Left forelimb (tissue), 1 donor: ENCODE measurements at places on chromosomes 2 and 18.

DNA sequence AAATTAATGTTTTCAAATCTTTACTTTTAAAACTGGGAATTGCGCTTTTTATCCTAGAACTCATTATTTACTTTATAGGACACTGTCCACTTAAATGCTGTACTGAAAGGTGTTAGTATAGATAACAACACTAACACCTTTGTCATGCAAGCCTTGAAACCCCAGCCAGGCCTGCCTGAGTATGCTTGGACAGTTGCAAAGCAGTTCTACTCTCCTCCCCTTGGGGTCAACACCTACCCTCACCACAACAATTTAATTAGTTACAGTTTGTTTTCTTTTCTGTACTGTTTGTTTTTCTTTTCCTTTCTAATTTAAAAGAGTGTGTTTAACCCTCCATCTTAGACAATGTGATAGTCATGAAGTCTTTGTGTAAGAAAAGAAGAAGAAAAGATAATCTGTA, 18.9 kb upstream of the FAM98A start:
- no peak for DNase-seq

DNA sequence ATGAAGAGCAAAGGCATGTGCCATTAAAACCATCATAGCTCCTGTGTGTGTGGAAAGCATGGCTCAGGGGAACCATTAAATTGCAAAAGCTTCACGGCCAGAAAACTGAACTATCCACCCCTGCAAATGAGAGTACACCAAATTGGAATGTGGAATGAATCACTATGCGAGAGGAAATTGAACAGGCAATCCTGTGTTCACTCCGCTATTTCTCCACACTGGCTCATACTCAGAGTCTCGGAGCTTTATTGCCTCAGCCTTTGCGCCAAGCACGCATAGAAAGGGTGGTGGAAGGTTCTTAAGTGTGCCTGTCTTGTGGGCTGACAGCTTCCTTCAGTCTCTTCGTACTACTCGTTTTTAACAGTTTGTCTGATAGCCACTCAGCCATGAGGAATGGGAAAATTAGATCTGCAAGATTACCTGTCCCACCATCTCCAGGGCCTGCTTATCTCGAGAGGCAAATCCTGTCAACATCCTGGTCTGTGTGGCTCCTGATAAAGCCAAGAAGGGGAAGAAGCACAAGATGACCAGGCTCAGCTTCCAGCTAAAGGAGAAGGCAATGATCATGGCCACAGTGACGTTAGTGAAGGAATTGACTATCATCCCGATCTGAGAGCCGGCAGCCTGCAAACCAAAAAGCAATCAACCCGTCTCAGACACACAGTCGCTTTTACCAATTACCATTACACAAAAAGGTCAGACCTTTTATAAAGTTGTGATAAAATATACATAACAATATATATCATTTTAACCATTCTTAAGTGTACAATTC, 34.9 kb downstream of the G6PC2 start:
- DNase-seq, result no peak

DNA sequence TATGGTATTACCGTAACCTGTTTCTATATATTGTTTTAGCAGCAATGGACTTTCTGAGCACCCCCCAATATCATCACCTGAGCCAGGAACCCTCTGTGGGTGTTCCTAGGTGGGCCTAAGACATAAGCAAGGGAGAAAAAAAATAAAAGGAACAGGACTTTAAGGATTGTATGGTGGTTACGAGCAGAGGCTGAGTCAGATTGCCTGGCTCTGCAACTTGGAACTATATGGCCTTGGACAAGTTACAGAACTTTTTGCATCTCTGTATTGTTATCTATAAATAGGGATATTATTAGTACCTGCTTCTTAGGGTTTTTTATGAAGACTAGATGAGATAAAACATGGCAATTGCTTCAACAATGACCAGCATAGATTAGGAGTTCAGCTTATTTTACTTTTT, 34.9 kb downstream of the MFSD6 start:
- DNase-seq, result no peak

- DNase-seq, result no peak
Observed at GRCh38 chr2:212626371-212626918, 87.8 kb upstream of the ERBB4 start.

GRCh38 chr2:237870126-237870525, 10.7 kb downstream of the RAMP1 start:
- DNase-seq, result no peak

DNA sequence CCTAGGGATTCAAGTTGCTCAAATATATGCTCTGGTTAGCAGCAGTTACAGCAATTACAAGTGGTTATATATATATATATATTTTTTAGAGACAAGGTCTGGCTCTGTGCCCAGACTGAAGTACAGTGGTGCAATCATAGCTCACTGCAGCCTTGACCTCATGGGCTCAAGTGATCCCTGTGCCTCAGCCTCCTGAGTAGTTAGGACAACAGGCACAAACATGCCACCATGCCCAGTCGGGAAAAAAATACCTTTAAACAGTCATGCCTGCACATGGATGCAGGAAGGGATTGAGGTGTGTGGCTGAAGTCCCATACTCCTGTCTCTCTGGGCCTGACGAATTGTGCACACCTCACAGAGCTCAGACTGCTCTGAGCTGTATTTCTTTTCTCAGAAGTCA, 19.6 kb upstream of the DNAH7 start:
- no peak for DNase-seq

DNA sequence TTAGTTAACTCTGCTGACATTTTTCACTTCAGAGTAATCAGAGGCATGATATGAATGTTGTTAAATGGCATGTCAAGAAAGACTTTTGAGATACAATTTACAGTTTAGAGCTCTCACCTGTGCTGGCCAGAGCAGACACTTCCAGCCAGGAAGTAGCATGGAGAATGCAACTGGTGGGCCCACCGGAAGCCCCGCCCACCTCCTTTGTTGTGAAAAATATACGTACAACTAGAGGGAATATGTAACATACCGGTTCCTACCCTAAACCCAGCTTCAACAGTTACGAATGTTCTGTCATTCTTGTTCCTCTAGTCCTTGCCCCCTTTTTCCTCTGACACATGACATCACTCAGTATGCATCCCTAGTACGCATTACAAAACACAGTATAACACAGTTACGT, 70.2 kb upstream of the ITM2C start:
- DNase-seq, result no peak

DNA sequence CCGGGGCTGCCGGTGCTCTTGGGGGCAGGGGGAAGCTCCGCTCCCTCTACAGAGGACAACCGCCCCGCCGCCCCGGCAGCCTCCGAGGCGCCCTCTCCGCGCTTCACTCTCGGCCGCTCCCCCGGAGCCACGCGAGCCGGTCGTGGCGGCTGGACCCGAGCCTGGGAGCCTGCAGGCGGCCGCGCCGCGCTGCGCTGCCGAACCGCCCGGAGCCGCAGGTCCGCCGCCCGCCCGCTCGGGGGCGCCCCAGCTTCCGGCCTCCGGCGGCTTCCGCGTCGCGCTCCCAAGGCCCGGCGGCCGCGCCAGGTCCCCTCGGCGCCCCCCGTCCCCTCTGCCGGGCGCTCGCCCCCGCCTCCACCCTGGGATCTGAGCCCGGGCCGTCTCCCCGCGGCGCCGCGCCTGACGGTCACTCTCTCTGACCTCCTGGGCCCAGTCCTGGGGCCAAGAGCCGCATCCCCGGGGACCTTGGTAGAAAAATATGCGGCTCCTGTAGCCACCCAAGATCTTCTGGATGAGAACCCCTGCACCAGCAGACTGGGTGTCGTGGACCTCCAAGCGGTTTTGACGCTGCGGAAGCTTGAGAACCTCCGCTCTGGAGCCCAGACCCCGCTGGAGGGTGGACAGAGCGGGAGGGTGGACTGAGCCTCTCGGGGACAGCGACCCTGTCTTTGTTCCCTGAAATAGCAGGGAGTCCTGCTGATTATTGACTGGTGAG, 44.3 kb downstream of the SERTAD2 start:
- peak; percentile 75 for DNase-seq
